ENCODE measurements at places on chromosomes 12 and 14.

GRCh38 chr14:100092832-100093231, 27.6 kb downstream of the EVL start:
- DNase-seq = no peak

DNA sequence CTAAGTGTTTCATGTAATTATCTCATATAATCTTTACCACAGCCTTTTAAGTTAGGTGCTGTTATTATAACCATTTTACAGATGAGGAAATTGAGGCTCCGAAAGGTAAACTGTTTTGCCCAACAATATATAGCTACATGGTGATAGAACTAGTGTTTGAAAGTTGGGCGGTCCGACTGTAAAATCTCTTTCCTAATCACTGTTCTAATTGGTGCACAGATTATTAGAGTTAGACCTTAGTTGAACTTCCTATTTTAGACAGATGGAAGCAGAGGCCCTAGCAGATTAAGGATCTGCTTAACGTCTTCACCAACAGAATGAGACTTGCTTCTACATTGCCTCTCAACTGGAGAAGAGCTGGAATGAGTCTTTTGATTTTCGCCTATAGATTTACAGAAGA, 30.0 kb upstream of the DUSP6 start:
- no peak for DNase-seq

- no peak for DNase-seq
Measured at GRCh38 chr12:32116897-32117296, 10.2 kb downstream of the BICD1 start.

DNA sequence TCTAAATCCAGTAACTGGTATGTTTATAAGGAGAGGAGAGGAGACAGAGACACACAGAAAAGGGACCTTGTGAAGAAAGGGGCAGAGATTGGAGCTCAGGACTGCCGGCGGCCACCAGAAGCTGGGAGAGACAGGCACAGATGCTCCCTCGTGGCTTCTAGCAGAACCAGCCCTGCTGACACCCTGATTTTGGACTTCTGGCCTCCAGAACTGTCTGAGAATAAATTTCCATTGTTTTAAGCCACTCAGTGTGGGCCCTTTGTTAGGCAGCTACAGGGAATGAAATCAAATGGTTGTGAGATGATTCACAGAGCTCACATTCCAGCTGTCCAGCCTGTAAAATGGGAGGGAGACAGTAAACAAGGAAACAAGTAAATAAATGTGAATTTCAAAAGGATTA, 47.6 kb downstream of the TMEM132C start:
- no peak for DNase-seq

Data from NCI-H2171 treated with DMSO at 0.1 percent for 48 hours (cell line).